ENCODE measurements at places on chromosomes 2 and 18. TPM values are rescaled to one million over a fixed set of nuclear protein-coding genes. Genes with fewer than 3 reads are reported as not detected.

DNA sequence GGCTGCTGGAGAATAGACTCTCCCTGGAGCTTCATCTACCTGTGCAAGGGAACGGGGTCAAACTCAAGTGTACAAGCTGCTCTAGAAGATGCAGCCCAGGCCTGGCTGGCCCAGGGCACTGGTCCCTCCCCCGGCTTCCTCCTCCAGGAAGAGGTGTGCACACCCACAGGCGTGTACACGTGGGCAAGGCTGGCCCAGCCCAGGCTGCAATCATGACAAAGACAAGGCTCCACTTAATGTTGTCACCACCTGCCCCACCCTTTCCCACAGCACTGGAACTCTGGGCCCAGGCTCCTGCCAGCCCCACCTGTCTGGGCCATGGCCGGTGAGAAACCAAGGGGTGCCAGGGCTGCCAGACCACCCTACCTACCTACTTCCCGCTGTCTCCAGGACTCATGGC lies 29.6 kb upstream of the ALPP start:
- no peak overlapping the region for H3K4me3 ChIP-seq
- no peak for DNase-seq
- no peaks in the 10 kb centered on the region for H3K4me1 ChIP-seq
- no peaks in the 10 kb centered on the region for H3K36me3 ChIP-seq
- no peak overlapping the region for H3K27ac ChIP-seq

GRCh38 chr18:23226391-23226790 lies 91.1 kb downstream of the CABLES1 start:
- H3K4me3 ChIP-seq: no peak overlapping the region
- H3K4me1 ChIP-seq: peaks cover 61% of the 10 kb centered on the region
- H3K27ac ChIP-seq: no peak overlapping the region
- DNase-seq: no peak
- no peaks in the 10 kb centered on the region for H3K36me3 ChIP-seq

Gene AGXT
- not detected for polyA plus RNA-seq

Gene PAX3
- polyA plus RNA-seq: not detected

- H3K4me3 ChIP-seq: no peak overlapping the region
- H3K36me3 ChIP-seq: no peaks in the 10 kb centered on the region
- H3K27ac ChIP-seq: peak overlapping the region; percentile 38
- peaks cover 8% of the 10 kb centered on the region for H3K4me1 ChIP-seq
- H3K27me3 ChIP-seq: no peaks in the 10 kb centered on the region
These were observed 102.6 kb downstream of the DGKD start for GRCh38 chr2:233456934-233457333.

DNA sequence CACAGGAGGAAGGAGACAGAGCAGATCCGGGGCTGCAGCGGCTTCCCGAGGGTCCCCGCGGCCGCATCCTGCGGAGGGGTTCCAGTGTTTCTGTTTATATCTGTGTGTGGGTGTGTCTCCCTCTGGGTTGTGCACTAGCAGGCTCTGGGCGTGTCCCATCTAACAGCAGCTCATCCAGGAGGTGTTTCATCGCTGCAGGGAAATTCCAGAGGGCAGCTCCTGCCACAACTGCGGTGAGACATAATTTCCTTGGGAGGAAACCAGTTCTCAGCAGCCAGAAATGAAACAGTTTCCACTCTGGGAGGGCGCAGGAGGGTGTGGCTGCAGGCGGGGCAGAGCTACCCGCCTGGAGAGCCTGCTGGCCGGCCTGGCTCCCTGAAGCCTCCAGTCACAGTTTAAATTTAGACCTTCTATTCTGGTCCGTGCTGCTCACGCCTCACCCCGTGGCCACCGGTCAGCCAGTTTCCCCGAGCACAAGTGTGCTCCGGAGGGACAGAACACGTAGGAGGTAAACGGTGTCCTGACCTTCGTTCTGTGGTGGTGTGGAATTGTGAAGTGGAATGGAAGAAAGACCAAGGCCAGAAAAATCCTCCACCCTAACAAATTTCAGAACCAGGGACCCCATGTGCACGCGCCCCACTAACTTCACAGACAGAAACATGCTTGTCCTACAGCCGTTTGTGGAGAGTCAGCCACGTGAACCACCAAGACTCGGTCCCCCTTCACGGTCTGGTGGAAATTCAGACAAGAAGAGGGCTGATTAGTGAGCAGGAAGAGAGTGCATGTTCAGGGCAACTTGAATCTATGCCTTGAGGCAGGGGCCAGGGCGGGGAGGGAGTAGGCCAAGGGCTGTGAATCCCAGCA lies 50.2 kb downstream of the TEX44 start:
- peaks cover 16% of the 10 kb centered on the region for H3K4me1 ChIP-seq
- no peaks in the 10 kb centered on the region for H3K27me3 ChIP-seq
- peak overlapping the region; percentile 89 for H3K27ac ChIP-seq
- no peaks in the 10 kb centered on the region for H3K36me3 ChIP-seq
- no peak for DNase-seq

DNA sequence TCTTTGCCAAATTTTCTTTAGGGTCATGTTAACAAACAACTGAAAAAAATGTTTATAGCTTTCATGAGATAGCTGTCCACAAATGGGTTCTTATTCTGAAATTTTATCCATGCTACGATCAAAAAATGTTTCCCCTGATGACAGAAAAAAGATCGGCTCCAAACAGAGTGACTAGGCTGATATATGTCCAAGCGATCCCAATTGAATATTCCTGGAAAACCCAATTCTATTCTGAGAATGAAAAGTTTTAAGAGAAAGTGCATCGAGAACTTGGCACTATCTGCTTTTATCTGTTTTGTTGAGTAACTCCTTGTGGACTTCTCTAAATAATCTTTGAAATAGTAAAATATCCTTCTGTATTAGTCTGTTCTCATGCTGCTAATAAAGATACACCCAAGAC lies 19.1 kb downstream of the KCNE4 start:
- H3K4me3 ChIP-seq: no peak overlapping the region
- H3K36me3 ChIP-seq: no peaks in the 10 kb centered on the region
- DNase-seq: no peak
- H3K27ac ChIP-seq: no peak overlapping the region
- H3K27me3 ChIP-seq: peaks cover 15% of the 10 kb centered on the region
- H3K4me1 ChIP-seq: no peaks in the 10 kb centered on the region

DNA sequence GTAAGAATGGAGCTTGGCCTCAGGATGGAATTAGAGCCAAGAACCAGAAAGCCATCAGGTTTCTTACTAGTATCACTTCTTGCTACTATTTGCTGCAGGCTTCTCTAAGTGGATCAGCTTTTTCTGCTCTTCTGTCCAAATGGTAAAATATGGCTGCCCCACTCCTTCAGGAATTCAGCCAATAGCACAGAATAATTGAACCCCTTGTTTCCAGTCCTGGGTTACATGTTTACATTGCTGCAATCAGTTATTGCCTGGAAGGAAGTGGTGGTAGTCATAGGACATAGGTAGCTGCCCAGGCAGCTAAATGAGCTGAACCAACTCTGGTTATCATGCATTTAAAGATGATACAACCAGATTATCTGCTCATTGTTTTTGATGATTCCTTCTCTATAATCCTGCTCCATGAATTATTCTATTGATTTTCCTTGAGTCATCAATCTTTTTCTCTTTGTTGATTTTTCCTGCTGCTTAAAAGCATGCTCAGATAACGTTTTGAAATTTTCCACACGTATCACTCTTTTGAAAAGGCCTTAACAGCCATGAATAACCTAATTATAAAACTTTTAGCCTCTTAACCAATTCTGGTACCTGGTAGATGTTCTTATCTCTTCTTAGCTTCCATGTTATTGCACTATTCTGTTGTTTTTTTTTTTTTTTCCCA lies 12.6 kb downstream of the AGPS start:
- no peak overlapping the region for H3K27ac ChIP-seq
- peaks cover 58% of the 10 kb centered on the region for H3K4me1 ChIP-seq
- no peak for DNase-seq
- H3K4me3 ChIP-seq: no peak overlapping the region

GRCh38 chr2:137842430-137842829 lies 121.8 kb upstream of the HNMT start:
- no peak overlapping the region for H3K4me3 ChIP-seq
- no peaks in the 10 kb centered on the region for H3K4me1 ChIP-seq
- no peak for DNase-seq
- H3K27ac ChIP-seq: no peak overlapping the region
- H3K27me3 ChIP-seq: peaks cover 8% of the 10 kb centered on the region

- H3K4me3 ChIP-seq: no peak overlapping the region
- H3K27ac ChIP-seq: no peak overlapping the region
- peaks cover 15% of the 10 kb centered on the region for H3K27me3 ChIP-seq
- H3K4me1 ChIP-seq: no peaks in the 10 kb centered on the region
- DNase-seq: no peak
These were observed 99.4 kb upstream of the TEX51 start for GRCh38 chr2:126799301-126799700.

- no peak overlapping the region for H3K27ac ChIP-seq
- no peak for DNase-seq
- no peaks in the 10 kb centered on the region for H3K36me3 ChIP-seq
- peaks cover 14% of the 10 kb centered on the region for H3K27me3 ChIP-seq
These were observed 49.4 kb upstream of the SP5 start for GRCh38 chr2:170665743-170666142.

GRCh38 chr18:59266886-59267502 lies 6.3 kb downstream of the RAX start:
- peak overlapping the region; percentile 42 for H3K4me3 ChIP-seq
- peaks cover 12% of the 10 kb centered on the region for H3K36me3 ChIP-seq
- peaks cover 38% of the 10 kb centered on the region for H3K4me1 ChIP-seq
- no peak for DNase-seq
- H3K27ac ChIP-seq: no peak overlapping the region

Gene CAPN14
- polyA plus RNA-seq: 0.09 TPM

DNA sequence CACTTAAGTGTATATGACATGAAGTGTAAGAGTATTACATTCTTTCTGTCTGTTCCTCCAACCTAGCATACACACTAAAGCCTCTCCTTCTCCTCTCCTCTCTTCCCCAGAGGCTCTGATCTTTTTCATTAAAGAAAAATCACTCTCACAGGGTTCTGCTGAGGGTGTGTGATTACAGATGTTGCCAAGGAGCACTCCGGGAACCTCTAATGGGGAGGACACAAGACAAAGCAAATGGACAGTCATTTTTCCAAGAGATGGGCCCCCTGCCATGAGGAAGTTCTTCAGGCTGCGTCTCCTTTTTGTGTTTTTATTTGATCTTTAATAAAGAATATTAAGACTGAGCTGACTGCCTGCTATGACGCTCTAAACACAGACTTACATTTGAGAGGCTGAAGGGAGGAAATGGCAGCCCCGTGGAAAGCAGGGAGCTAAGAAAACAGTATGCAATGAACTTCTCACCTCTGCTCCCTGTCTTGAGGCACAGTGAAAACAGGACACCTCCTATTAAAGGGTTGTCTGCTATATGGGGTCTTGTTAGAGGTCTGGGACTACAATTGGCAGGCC lies 578.1 kb downstream of the PIK3C3 start:
- DNase-seq: no peak
- no peaks in the 10 kb centered on the region for H3K27me3 ChIP-seq
- H3K36me3 ChIP-seq: no peaks in the 10 kb centered on the region

DNA sequence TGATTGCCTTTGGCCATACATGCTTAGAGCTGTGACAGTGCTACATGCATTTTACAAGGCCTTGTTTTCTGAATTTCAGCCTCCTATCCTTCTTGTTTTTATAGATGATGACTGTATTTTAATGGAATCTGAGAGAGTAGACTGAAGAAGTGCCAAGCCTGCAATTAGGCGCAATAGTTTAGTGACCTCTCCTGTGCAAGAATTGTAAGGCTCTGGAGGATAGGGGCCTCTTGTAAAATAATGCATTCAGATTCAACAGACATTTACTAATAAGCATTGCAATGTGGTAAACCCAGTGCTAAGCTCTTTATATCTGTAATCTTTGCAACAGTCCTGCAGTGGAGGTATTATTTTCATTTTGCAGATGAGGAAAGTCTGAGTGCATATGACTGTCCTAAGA lies 105.5 kb downstream of the TDRD15 start:
- DNase-seq: no peak
- no peaks in the 10 kb centered on the region for H3K27me3 ChIP-seq
- no peak overlapping the region for H3K4me3 ChIP-seq
- H3K27ac ChIP-seq: no peak overlapping the region
- H3K4me1 ChIP-seq: no peaks in the 10 kb centered on the region
- H3K36me3 ChIP-seq: no peaks in the 10 kb centered on the region

DNA sequence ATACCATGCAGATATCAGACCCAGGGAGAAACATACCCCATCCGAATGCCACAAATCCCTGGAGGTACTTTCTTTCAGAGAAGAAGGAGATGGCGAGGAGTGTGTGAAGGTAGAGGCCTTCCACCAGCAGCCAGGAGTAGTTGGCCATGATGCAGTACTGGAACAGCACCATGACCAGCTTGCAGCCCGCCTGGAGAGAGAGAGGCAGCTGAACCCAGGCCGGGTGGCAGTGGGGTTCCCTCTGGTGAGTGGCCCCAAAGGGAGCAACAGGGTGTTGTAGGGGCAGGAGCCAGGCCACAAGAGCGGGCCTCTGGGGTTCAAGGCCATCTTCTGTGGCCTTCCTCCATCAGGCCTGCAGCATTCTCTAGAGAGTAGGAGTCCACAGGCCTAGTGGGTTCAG lies 30.2 kb downstream of the TMEM37 start:
- H3K27me3 ChIP-seq: peaks cover 2% of the 10 kb centered on the region
- no peak overlapping the region for H3K4me3 ChIP-seq
- H3K27ac ChIP-seq: no peak overlapping the region
- H3K4me1 ChIP-seq: no peaks in the 10 kb centered on the region
- peak; percentile 45 for DNase-seq

DNA sequence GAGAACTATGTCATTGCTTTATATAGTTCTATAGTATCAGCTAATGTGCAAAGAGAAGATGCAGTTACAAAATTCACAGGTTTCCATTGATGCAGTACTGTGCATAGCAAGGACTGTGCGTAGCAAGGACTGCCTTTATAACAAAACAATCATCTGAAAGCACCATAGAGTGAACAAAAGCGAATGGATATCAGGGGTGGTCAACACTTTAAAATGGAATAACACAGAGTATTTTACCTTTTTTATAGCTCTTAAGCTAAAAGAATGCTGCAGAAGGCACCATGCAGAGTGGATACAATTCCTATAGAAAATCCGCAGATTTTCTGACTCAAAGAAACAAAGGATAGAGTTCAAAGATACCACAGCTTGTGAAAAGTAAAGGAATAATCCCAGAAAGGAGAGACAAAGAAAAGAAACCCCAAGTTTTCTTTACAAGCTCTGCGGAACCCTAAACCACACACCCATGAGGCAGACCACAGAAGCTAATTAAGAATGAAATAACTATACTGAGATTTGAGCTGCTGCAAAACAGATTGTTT lies 229.9 kb upstream of the DTNA start:
- no peak overlapping the region for H3K27ac ChIP-seq
- H3K36me3 ChIP-seq: no peaks in the 10 kb centered on the region
- DNase-seq: no peak
- H3K4me1 ChIP-seq: no peaks in the 10 kb centered on the region

- peaks cover 1% of the 10 kb centered on the region for H3K27me3 ChIP-seq
- DNase-seq: no peak
These were observed 22.0 kb downstream of the AP1S3 start for GRCh38 chr2:223815186-223815883.

Gene NOSTRIN
- not detected for polyA plus RNA-seq

Gene KLHL41
- polyA plus RNA-seq: not detected

Gene CYTIP
- 155 TPM for polyA plus RNA-seq

All from naive thymus-derived CD8-positive, alpha-beta T cell (primary cell).